ENCODE measurements at places on chromosomes 2 and 18.

DNA sequence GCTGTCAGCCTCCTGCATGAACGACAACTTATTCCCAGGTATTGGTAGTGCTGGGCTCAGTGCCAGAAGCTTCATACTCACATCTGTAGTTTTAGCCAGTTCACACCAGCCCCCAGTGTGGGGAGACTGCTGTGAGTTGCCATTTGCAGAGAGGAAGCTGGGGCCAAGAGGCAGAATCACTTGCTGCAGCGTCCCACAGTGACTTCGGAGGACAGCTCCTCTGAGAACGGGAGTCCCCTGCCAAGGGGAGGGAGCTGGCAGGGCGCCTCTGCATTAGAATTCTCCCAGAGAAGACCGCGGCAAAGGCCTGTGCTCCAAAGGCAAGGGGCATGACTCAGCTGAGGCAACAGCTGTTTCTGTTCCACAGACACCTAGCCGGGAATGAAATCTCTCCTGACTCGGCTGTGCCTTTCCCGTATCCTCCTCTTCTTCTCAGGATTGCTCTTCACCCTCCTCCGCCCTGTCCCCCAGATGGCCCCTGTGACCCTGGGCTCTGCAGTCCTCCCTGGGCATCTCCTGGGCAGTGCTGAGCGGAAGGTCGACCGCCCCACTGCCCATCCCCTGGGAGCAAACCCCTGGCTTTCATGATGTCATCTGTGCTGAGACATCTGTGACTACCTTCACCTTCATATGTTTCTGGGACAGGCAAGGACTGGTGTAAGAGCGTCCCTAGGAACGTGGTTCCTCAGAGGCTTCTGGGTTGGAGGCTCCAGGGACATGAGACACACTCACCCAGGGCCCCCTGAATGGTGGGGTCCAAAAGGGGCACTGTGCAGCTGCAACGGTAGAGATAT lies 18.0 kb downstream of the MAL start:
- DNase-seq = no peak

DNA sequence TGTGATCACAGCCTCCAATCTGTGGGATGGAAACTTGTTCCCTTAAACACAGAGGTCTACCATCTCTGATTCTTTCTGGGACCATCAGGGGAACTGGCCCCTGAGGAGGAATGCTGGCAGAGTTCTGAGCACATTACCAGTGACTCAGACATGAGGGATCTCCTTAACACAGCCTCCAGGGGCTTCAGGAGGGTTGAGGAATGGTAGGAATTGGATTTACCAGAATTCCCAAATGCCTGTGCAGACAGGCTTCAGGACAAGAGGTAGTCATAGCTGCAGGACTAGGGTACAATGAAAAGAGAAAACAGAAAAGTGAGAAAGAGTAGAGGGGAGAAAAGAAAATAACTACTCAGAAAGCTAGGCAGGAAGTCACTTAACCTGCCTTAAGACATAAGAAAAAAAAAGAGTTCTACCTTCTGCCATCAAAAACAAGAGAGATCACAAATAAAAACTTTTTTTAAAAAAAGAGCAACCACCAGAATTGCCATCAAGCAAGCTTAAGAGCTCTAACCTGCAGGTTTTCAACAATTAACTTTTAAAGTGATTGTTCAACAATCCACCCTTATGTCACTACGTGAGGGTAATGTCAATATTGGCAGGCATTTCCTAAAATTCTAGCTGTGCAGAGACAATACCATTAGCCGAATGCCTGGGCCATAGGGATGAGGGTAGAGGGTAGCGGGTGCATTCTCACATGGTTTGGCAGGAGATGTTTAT lies 524.4 kb downstream of the BCL11A start:
- DNase-seq = no peak

DNA sequence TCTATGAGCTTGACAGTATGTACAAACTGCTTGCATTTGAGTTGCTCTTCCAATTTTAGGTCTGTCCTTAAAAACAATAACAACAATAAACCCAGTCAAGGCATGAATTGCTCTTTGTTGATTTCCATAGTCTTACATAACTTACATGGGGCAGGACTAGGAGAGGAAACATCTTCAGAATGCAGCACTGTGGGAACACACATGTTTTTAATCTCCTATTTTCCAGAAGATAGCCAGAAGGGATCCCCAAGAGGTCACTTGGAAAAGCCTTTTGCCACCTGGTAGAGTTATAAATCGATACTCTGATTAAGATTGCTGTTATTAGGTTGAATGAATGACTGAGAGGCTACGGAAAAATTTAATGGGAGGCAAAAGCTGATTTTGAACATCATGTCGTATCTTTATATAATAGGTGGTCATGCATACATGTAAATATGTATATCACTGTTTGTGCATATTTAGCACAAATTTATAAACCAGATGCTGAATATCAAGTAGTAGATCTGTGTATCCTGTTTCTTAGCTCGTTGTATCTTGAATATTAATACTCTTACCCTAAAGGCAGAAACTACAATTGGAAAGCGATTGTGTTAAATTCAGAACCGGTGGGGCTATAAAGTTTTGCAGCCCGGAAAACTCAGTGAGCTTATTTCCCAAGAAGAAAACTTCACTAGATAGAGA lies 479.4 kb upstream of the TCF4 start:
- no peak for DNase-seq

DNA sequence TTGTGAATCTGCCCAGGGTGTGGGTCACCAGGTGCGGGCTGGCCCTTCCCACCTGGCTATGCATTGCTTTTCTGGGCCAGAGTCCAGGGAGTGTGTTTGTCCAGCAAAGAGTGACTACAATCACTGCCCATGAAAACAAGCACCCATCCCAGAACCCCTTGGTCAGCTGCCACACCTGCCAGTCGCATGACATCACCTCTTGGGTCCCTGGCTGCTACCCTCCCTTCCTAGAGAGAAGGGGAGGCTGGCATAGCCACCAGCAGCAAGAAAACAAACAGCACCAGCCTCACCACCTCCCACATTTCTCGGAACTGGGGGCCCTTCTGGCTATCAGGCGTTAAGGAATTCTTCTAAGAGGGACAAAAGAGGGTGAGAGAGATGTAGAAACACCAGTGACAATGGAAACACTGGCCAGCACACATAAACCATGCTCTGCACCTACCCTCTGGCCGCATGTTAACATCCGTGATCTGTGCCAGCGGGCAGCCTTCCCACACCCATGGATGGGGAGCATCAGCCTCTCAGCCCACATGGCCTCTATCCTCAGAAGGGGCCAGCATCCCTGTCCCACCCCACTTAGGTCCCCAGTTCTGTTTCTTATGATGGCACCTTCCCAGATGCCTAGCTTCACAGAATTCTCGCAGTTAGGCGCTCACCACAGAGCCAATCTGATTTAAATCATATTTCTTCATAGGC lies 109.7 kb upstream of the GLI2 start:
- no peak for DNase-seq

DNA sequence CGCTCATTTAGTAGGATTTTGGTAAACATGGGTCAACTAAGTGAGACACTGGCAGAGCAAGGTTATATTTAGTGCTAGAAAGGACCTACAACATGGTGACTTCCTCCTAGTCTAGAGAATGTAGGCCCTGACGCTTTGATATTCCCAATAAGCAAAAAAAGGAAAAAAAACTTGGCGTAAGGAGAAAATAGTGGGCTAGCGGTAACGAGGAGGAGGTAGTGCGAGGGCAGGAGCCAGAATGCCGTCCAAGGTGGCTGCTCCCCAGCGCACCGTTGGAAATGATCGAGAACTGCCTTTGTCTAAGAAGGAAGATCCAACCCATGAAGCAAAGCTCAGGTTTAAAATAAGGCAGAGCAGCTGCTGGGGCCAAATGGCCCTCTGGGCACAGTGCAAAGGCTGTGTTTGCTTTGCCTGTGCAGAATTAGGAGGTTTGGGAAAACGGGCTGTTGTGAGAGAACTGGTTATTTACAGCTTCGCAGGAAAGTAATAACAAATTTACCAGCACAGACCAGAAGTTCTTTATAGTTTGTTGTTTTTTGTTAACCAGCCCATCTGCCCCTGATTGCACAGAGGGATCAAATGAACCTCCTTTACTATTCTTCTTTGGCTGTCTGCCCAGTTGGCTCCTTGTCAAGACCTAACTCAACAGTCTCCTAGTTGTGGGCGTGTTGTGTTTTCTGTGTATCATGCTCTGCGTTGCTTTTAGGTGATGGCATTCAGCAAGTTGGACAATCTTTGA lies 86.6 kb downstream of the ITGB1BP1 start:
- no peak for DNase-seq

DNA sequence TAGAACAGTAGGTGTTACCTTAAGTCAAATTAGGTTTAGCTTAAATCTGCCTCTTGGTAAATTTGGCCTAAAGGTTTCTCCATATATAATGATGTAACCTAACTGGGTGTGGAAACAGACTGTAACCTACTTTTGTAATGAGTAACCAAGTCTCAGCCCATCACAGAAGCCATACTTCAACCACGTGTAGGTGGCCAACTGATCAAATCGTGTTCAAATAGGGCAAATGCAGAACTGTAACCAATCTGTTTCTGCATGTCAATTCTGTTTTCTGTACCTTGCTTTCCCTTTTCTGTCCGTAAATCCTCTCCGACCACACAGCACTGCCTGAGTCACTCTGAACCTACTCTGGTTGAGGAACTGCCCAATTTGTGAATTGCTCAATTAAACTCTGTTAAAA lies 34.0 kb upstream of the PLA2R1 start:
- DNase-seq = no peak

DNA sequence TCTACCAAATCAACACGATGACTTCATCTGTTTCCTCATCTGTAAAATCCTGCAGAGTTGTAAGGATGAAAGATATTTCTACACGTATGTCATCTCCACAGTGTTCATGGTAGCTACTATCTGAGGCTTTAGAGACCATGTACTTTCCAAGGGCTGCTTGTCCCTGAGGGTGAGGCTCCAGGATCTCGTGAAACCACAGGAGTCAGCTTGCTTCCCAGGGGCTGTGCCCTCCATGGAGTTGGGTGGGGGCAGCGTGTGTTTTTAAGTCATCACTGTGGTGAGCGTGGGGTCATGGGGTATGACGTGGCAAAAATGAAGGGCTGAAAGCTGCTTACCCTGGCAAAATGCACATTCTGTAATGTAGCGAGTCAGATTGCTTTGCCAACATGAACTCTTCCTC lies 81.6 kb downstream of the ASAP2 start:
- DNase-seq = no peak

- no peak for DNase-seq
Measured at GRCh38 chr2:215507136-215507535, 71.3 kb upstream of the FN1 start.

GRCh38 chr2:130819608-130820278 lies 17.0 kb upstream of the ARHGEF4 start:
- DNase-seq = no peak

Data from stimulated activated CD4-positive, alpha-beta T cell treated with anti-CD3 and anti-CD28 coated beads, Interleukin-4, amount 100 ng/mL, for 48 hours (primary cell).